ENCODE measurements at places on chromosomes 6 and 20.

GRCh38 chr6:110360676-110361075 lies 2.5 kb upstream of the METTL24 start:
- DNase-seq = no peak

GRCh38 chr6:21187485-21187884 lies 406.1 kb upstream of the SOX4 start:
- no peak for DNase-seq

- no peak for DNase-seq
Observed at GRCh38 chr6:79466207-79466834, 70.9 kb downstream of the LCA5 start.

DNA sequence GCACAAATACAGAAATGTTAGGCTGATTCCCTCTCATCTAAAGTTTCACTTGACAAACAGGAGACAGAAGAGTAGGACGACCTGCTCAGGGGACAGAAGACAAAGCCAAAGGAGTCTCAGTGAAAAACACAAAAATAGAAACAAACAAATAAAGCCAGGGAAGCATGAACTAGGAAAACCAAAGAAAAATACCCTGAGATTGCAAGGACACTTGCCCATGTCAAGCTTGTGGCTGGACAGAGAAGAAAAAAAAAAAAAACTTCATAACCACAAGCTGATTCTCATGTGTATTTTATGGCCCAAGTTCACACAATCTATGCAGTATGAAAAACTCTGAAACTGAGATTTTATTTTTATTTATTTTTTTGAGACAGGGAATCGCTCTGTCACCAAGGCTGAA lies 85.6 kb upstream of the BEND6 start:
- no peak for DNase-seq

DNA sequence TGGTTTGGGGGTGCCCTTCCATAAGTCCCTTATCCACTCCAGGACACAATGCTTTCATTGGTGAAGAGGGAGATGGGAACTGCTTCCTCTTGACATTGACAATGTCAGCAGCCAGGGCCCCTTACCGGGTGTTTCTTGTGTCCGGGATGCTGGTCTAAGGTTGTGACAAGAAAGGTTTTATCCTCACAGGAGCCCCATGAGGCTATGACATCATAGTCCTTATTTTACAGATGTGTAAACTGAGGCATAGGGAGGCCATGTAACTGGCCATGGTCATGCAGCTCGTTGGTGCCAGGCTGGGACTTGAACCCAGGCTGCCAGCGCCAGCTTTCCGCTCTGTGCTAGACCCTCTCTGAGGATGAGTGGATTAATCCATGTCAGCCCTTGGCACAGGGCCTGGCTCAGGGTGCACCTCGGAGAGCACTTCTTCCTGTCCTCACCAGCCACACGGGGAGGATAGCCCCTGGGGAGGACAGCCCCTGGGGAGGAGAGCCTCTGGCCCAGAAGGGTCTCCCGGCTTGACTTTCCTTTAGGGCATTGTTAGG lies 157.3 kb downstream of the SYCP2 start:
- DNase-seq = peak; percentile 66
